ENCODE measurements at places on chromosomes 1 and 21.

GRCh38 chr21:42937960-42938605, 12.7 kb upstream of the ERVH48-1 start:
- no peak for DNase-seq

- DNase-seq = no peak
Observed at GRCh38 chr1:229620876-229621275, 5.0 kb downstream of the TAF5L start.

GRCh38 chr1:204630132-204630905, 55.2 kb downstream of the LRRN2 start:
- no peak for DNase-seq

GRCh38 chr1:182662121-182662890, 22.1 kb downstream of the RGS8 start:
- no peak for DNase-seq

DNA sequence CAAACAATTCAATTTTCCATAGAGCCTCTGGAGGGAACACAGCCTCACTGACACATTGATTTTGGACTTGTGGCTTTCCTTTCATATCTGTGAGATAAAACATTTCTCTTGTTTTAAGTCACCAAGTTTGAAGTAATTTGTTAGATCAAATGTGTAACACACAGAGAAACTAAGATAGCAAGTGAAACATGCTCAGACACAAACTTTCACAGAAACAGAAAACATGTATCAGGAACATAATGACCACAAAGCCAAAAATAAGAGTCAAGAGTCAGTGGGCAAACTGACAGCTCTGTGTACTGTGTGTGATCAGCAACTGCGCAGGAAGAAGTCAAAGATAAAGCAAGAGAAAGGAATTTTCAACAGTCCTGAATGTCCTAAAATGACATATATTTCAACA, 1237.5 kb downstream of the AMY1C start:
- DNase-seq = no peak

GRCh38 chr1:28175955-28176485, 470 bp downstream of the PTAFR start:
- DNase-seq = no peak

DNA sequence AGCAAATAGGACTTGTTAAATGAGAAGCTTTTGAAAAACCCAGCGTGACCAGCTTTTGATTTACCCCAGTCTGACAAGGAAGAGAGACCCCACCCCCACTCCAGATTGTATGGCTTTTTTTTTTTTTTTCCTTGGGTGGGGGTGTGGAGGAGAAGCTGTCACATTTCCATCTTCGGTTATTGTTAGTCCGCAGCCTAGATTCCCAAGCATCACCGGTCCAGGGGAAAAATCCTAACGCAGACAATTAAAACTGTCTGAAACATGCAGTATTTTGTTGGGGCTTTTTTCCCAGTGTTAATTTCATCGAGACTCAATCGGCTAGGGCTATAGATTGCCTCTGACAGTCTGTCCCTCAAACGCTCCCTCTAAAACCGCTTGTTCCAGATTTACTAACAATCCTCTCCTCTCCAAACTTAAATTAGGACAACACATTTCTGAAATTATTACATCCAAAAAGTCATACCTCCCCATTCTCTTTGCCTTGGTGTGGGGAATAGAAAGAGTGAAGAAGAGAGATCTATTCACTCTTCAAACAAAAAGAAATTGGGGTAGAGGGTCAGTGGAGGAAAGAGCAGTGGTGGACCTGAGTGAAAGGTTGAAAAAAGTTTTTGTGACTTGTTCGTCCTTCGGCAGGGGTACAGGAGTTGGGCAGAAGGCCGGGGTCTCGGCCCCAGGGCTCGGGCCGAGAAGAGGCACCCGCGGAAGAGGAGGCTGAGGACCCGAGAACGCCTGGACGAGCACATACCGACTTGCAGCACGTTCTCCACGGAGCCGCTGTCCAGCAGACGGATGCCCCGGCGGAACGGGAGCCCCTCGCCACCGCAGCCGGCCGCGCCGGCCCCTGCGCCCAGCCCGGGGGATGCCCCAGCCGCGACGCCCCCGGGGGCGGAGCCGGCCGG, 1.1 kb downstream of the ZSWIM5 start:
- no peak for DNase-seq
